ENCODE measurements at places on chromosomes 2 and 18. TPM values are rescaled to one million over a fixed set of nuclear protein-coding genes. Genes with fewer than 3 reads are reported as not detected.

Gene ATP6V1B1
- total RNA-seq, result 0.32 TPM

Gene REG1B
- not detected for total RNA-seq

Gene CD28
- total RNA-seq, result not detected

Gene MYCN
- total RNA-seq, result not detected

Gene ABCG8
- not detected for total RNA-seq

Gene MROH2A
- 0.28 TPM for total RNA-seq

Gene MSTN
- not detected for total RNA-seq

Gene RAD51AP2
- not detected for total RNA-seq

Gene EXOC6B
- total RNA-seq, result 6.7 TPM

Gene UGT1A8
- total RNA-seq, result not detected

Gene FN1
- 183 TPM for total RNA-seq

Gene MC4R
- total RNA-seq, result not detected

Gene SIX3
- total RNA-seq, result 0.32 TPM

Gene MAB21L4
- total RNA-seq, result not detected

Gene DYTN
- not detected for total RNA-seq

Gene FSHR
- 0.07 TPM for total RNA-seq

Gene SLC23A3
- total RNA-seq, result 0.49 TPM

Gene ABCB11
- total RNA-seq, result not detected

Gene PIEZO2
- 0.64 TPM for total RNA-seq

Gene KDM3A
- total RNA-seq, result 26.4 TPM

Gene DLX1
- 4.3 TPM for total RNA-seq

Gene TUBA3D
- total RNA-seq, result not detected

Gene EFHD1
- total RNA-seq, result 2.3 TPM

Gene KIAA2012
- not detected for total RNA-seq

Gene MOCOS
- 2.7 TPM for total RNA-seq

Gene C1QL2
- total RNA-seq, result 0.09 TPM

Gene RTP5
- total RNA-seq, result not detected

Gene SEH1L
- 28.0 TPM for total RNA-seq

Gene LYPD6B
- not detected for total RNA-seq

Gene IL36RN
- 0.59 TPM for total RNA-seq

Gene AAK1
- 18.7 TPM for total RNA-seq

Gene ARHGAP25
- not detected for total RNA-seq

Gene MAP2
- 0.40 TPM for total RNA-seq

Gene TTR
- total RNA-seq, result not detected

Gene TACR1
- 0.29 TPM for total RNA-seq

Gene GATA6
- 2.9 TPM for total RNA-seq
